Suprapubic skin (tissue), 4 donors: ENCODE measurements at places on chromosomes 11 and 22. TPM values are rescaled to one million over a fixed set of nuclear protein-coding genes. Genes with fewer than 3 reads are reported as not detected.

BTBD18 gene
- not detected for total RNA-seq

PATE3 gene
- total RNA-seq = not detected

DERL3 gene
- total RNA-seq = 0.34 TPM

GRCh38 chr11:23732026-23732425, 764.8 kb upstream of the LUZP2 start:
- no peak for DNase-seq
